Urothelium cell line (cell line): ENCODE measurements at places on chromosomes 1 and 21.

DNA sequence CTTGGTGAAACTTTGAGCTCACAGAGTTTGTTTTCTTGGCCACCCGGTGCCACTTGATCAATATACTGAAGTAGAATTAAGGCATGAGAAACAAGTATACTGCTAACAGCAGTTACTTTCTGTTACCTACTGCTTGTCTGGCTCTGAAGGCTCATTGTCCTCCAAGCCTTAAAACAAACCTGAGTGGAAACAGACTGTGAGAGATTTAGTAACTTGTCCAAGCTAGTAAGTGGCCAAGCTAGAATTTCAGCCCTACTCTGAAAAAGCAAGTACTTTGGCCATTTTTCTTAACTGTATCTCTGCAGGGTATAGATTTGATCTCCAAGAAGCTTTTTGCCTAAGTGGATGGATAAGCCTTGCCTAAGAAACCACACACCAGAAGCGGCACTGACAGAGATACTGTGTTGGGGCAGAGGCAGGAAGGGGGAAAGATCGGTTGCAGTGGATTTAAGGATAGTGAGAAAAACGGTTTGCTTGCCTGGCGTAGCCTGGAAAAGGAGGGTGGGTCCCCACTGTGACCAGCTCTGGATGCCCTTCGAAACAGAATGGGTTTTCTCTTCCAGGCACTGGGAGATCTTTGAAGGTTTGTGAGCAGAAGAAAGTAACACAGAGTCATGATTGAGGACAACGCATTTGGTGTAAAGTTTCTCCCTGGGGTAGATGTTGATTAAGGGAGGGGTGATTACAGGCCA is 2.1 kb upstream of the MACO1 start:
- no peak for DNase-seq

GRCh38 chr1:224535641-224536040 is 80.5 kb upstream of the CNIH3 start:
- no peak for DNase-seq

DNA sequence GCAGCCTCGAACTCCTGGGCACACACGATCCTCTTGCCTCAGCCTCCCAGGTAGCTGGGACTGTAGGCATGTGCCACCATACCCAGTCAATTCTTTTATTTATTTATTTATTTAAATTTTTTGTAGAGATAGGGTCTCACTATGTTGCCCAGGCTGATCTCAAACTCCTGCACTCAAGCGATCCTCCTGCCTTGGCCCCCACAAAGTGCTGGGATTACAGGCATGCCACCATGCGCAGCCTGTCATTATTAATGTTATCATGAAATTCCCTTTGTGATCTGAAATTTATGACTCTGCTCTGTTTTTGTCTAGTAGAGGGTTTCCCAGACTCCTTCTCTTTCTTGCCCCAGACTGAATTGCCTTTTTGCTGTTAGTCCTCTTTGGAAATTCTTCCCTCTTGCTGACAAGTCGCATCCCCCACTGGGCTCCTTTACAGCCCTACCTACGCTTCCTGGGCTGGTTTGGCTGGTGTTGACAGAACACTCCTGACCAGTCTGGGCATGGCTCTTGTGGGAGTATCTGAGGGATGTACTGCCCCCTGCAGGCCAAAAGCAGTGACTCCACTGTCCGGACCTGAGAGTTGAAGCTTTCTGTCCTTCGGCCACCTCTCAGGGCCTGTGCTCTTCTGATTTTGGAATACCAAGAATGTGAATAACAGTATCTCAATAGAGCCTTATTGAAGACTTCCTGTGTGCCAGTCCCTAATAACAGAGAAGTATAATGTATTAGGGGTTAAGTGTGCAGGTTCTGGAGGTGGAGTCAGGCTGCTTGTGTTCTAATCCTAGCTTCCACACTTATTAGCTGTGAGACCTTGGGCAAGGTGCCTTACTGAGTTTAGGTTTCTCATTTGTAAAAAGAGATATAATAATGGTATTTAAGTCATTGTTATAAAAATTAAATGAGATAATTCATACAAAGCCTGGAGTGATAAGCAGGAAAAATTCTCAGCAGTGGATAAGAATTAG is 28.2 kb downstream of the TCEANC2 start:
- DNase-seq, result peak; percentile 77

GRCh38 chr1:214281021-214281719 is at the start of gene SMYD2:
Gene SMYD2 (plus strand): TSS chr1:214281159. CDS start chr1:214281255, 96 bp downstream.
- peak; percentile 84 for DNase-seq

DNA sequence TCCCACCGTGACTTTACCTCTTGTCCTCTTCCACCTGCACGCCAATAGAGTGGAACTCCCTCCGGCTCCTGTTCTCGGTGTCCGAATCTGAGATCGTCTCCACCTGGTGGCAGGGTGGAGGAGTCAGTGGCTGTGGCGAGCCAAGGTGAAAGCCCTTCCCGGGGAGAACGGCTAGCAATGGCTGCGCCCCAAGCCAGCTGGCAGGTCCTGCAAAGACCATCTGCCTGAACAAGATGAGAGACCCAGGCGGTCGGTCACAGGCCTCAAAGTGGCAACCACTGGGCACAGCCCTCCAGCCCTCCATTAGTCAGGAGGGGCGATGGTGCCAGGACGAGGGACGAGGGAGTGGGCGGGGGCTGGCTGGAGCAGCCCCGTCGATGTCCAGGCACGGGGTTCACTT is 25.4 kb upstream of the SMIM12 start:
- DNase-seq, result peak; percentile 49

DNA sequence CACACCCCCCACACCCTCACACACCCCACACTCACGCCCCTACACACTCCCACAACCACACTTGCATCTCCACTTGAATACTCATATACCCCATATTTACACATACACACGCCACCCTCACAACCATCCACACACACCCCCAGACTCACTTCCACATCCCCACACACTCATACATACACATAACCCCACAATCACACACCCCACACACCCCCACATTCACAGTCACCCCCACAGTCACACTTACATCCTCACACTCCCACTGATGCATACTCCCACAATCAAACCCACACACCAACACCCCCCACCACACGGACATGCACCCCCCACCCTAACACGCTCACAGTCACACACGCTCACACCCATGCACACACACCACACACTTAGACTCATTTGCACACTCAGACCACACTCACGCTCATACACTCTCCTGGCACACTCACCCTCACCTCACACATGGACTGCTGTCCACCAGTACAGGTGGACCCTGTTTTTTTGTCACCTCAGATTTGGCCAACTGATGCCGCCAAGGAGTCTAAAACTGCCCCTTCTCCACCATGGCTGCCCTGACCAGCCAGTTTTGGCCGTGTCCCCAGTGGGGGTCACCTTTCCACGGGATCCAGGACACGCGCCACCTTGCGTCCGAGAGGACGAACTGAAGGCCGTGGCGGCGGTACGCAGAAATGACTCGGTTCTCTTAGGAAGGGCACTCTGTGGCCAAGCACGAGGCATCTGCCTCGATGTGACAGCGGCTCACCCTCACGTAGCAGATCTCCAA is 45.3 kb upstream of the EDN2 start:
- no peak for DNase-seq
